NCI-H146 (cell line): ENCODE measurements at places on chromosomes 6 and 20.

DNA sequence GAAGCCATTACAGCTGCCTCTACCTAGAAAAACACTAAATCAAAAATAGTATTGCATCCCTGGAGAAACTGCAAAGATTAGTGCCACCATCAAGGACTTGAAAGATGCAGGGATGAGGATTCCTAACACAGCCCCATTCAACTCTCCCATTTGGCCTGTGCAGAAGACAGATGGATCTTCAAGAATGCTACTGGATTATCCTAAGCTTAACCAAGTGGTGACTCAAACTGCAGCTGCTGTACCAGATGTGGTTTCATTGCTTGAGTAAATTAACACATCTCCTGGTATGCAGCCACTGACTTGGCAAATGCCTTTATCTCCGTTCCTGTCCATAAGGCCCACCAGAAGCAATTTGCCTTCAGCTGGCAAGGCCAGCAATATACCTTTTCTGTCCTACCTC is 117.4 kb downstream of the TBC1D32 start:
- DNase-seq, result no peak

- no peak for DNase-seq
Measured at GRCh38 chr20:33569802-33570391, 80.0 kb downstream of the CBFA2T2 start.

DNA sequence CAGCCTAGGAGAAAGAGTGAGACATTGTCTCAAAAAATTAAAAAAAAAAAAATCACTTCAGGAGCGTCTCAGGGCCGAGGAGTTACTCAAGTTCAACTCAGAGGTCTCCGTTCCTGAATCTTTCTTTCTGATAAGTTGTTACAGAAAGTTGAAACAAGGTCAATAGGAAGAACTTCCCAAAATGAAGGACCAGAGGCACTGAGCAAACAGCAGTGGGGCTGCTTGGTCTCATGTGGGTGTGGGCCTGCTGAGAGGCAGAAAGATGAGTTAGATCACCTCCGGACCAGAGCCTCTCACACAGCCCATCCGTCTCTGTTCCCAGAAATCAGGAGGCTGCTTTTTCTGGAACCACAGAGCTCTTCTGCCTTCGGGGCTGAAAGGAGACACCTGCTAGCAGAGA is 12.4 kb downstream of the MDGA1 start:
- DNase-seq, result no peak

- DNase-seq, result no peak
Measured at GRCh38 chr6:161068321-161068741, 76.8 kb downstream of the MAP3K4 start.

DNA sequence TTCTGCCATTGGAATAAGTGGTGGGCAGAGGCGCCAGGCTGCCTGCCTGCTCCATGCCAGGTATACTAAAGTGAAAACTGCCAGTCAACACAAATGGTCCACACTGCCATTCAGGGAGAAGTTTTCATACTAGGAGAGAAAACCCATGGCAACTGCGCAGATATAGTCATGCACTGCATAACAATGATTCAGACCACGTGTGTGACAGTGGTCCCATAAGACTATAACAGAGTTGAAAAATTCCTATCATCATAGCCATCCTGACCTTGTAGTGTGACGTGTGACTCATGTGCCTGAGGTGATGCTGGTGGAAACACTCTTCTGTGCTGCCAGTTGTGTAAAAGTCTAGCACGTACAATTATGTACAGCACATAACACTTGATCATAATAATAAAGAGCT is 25.1 kb downstream of the ZC3H12D start:
- no peak for DNase-seq

DNA sequence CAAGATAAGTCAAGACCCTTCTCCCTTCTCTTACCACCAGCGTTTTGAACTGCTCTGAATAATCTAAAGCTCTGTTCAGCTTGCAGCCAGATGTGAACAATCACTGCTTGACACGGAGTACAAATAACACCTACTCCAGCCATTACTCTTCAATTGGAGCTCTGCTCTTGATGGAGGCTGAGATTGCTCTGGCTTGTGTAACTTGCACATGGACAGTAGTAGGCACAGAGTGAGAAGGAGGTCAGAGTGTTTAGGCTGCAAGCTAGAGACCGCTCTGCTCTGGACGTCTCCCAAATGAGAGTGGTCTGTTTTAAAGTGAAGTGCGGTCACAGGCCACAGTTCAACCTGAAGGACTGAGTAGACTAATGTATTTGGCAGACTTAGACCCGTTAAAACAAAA is 158.3 kb downstream of the HDGFL1 start:
- no peak for DNase-seq

- peak; percentile 48 for DNase-seq
Measured at GRCh38 chr20:2006452-2007361, 12.8 kb upstream of the PDYN start.

- DNase-seq, result no peak
Measured at GRCh38 chr6:43992126-43992663, 135.1 kb downstream of the MRPL14 start.

DNA sequence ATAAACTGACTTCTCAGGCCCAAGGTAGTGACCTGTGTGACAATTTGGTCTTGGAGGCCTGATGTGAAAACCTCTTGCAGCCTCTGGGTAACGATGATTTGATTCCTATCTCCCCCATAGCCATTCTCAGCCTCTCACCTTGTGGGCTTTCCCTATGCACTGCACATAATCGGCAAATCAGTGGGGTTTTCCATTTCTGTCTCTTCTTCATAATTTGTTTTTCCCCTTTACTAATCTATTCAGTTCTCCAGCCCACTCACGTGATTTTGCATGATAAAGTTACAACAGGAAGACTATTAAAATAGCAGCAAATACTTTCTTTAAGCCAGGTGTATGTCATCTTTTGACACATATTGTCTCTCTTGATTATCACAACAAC is 893.7 kb downstream of the TFAP2A start:
- no peak for DNase-seq

DNA sequence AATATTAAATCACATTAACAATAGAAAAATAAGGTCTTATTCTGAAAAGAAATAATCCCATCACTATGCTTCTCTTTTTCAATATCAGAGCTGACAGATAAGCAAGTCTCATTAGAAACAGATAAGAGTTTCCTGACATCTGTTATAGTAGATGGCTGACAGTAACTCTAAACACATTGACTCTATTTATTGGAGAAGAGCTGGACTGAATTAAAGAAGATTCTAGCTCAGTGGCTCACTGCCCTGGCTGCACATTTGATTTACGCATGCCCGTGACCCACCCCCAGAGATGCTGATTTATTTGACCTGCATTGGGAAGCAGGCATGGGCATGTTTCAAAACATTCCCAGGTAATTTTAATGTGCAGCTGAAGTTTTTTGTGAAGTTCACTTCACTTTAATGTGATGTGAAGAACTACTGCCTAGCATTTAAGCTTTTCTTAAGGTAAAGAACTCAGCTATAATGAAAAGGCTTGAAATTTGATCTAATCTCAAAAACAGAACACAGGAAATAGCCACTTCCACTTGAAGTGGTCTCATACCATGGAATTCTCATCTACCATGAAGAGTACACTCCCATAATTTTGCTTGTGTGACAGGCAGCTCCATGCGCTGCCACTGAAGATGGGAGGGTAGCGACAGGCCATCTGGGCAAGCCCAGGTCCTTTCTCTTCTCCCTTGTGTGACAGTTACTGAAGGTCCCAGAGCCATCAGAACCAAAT is 162.3 kb downstream of the TPBG start:
- DNase-seq, result no peak

DNA sequence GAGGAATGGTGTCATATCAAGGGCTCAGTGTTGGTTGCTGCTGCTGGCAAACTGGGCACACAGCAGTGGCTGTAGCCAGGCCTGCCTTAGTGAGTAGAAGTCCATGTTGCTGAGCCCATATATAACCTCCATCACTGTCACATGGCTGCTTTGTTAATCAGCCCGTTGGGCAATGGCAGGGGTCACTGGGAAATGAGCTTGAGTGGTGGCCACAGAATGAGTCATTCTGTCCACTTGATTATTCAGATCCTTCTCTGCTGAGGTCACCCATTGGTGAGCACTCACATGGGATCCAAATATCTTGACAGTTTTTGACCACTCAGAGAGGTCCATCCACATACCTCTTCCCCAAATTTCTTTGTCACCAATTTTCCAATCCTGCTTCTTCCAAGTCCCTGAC is 898.9 kb upstream of the EYS start:
- no peak for DNase-seq

DNA sequence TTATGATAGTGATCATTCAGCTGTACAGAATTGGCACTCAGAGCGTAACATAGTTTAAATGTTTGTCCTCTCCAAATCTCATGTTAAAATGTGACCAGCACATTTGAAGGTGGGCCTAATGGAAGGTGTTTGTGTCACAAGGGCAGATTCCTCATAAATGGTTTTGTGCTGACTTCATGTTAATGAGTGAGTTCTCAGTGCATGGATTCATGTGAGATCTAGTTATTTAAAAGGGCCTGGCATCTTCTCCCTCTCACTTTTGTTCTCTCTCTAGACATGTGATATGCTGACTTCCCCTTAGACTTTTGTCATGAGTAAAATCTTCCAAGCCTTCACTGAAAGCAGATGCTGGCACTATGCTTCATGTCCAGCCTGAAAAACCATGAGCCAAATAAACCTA is 452.4 kb upstream of the PTCHD4 start:
- DNase-seq, result no peak

DNA sequence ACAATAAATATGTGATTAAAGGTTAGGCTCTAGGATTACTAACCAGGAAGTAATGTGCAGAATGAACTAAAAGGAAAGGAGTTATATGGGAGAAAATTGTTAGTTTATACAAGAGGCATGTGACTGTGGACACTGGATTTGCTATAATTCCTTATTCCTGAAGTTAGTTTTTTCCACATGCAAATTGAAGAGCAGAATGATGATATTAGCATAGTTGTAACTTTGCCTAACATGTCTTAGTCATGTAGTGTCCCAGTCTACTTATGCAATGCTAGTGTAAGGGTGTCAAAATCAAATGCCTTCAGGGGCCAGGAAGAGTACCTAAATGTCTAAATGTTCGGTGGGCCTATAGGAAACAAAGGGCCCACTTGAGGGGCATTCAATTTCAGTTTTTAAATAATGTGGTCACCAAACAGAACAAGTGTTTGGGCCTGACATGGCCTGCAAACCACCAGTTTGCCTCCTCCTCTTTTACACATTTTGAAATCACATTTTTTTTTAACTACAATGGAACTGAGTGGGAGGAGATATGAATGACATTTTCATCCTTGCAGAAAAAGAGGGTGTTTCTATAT is 28.0 kb upstream of the CEP85L start:
- no peak for DNase-seq

DNA sequence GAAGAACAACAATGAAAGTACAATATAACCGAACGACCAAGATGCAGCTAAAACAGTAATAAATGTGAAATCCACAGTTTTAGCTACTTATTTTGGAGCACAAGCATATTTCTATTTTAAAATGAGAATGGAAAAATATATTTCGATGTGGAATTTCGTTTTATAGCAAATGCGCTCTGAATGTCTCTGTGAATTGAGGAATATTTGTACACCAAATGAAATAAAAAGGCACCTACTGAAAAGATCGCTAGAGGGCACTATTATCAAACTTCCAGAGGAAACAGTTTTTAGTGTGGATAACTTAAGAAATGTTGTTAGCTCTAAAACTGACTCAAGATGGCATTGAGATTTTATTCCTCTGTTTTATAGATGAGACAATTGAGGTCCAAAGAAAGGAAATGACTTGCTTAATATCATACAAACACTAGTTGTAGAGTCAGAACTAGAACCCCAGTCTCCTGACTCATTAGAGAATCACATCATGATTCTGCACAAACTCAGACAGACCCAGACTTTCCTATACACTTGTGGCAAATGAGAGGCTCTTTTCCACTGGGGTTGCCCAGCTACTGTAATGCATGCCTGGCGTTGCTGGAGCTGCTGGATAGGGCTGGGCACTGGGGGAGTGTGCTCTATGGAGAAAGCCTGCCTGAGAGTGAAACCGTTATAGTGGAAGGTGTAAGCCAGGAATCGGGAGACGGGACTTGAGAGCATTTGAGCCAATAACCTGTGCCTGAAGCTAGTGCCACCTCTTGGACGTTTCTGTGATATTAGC is 51.9 kb downstream of the GCLC start:
- DNase-seq, result peak; percentile 34

DNA sequence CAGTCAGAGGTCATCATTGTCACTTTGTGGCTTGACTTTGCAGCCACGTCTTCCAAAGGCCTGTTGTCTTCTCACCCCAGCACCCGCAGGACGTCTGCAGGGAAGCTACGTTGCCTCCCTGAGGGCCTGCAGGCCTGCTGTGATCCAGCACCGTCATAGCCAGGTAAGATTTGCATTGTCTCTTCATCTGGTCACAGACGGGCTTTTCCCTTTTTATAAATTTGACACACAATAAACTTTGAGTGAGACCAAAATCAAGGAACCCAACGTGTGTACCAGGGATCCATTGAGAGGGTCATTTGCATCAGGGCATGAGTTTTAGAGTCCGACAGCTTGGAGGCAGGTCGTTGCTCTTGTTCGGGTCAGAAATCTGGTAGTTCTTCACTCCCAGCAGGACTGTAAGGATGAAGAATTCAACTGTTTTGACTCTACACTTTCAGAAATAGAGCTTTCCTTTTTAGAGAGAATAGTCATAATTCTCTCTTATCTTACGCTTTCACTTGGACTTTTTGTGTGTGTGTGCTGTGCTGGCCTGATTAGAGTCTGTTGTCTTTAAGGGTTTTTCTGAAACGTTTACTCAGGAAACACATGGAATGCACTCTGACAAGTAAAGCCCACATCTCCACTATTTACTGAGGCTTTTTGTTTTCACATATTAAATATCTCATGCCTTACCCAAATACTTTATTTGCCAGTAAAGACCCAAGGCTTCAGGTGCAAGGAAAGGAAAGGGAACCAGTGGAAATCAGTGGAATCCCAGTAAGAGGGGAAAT is 177.2 kb upstream of the TAB2 start:
- no peak for DNase-seq

GRCh38 chr6:159973951-159974350 is 5.1 kb downstream of the IGF2R start:
- DNase-seq, result no peak

DNA sequence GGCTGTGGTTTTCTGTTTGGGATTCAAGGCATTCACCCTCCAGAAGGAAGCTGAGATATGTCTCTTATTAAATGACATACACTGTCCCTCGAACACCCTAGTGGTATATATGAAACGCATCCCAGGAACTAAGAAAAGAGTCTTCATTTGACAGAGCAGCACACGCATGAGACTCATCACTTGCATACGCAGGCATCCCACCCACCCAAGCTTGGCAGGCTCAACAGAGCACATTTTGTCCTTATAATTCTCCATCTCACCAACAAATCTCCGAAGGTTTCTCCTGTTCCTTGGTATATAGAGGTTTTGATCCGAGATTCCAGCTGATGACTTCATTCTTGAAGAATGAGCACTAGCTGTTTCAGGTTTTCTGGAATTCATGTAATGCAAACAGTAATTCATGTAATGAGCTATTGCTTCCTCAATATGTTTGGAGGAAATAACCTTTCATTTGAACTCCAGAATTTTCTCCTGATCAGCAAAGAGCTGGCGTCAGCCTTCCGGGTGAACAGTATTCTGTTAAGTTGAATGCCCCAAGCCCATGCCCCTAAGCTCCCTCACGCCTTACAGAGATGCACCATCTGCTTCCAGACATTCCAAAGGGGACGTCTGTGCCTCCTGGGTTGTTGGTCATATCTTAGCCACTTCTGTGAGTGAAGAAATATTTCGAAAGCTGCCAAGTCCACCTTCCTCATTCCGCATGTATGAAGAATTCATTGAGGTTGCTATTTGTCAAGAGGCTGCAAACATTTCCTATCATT is 66.0 kb upstream of the CDH4 start:
- no peak for DNase-seq
